ENCODE measurements at places on chromosomes 11 and 22.

DNA sequence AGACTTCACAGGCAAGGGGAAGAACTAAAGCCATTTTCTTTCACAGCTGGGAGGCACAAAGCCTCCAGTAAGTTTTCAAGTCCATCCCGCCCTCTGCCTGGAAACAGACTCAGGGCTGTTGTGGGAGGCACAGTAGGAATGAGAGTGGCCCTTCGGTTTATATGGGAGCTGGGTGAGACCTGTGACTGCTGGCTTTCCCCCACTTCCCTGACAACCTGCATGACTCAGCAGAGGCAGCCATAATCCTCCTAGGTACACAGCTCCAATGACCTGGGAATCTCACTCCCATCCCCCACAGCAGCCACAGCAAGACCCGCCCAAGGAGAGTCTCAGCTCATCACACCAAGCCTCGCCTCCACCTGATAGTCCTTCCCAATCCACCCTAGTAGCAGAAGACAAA, 12.1 kb upstream of the TMEM45B start:
- DNase-seq: no peak

- no peak for DNase-seq
Observed at GRCh38 chr11:88666364-88666763, 328.8 kb upstream of the CTSC start.

GRCh38 chr11:76119779-76120178, 86.5 kb downstream of the WNT11 start:
- no peak for DNase-seq

GRCh38 chr11:133206313-133207005, 325.8 kb downstream of the OPCML start:
- DNase-seq: no peak

DNA sequence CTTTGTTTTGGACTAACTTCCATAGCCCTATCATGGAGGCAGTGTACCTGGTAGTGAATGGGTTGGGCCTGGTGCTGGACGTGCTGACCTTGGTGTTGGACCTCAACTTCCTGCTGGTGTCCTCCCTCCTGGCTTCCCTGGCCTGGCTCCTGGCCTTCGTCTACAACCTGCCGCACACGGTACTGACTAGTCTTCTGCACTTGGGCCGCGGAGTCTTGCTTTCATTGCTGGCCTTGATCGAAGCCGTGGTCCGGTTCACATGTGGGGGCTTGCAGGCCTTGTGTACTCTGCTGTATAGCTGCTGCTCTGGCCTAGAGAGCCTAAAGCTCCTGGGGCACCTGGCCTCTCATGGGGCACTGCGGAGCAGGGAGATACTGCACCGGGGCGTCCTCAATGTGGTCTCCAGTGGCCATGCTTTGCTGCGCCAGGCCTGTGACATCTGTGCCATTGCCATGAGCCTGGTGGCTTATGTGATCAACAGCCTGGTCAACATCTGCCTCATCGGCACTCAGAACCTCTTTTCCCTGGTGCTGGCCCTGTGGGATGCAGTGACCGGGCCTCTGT, 846 bp downstream of the RNF26 start:
- DNase-seq: no peak

Data from T follicular helper cell (primary cell).